AG09309 (cell line): ENCODE measurements at places on chromosomes 3 and 15.

- no peak for DNase-seq
Observed at GRCh38 chr15:27232876-27233275, 261.9 kb downstream of the GABRG3 start.

DNA sequence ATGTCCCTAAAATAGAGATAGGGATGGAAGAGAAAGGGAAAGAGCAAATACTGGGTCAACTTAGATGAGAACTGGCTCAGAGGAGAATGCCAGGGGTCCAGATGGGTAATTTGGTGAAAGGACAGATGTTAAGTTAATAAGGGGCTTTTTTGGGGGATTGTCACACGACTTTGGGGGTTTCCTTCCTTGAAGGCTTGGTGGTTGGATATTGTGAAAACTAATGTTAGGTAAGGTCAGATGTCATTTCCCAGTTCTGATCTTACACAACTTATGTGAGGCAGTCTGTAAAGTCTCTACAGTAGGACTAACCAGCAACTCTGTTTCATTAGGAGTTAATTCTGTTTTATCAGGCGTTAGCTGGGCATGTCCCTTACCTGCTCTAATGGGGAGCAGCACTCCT is 231.1 kb downstream of the NR2F2 start:
- DNase-seq: no peak

DNA sequence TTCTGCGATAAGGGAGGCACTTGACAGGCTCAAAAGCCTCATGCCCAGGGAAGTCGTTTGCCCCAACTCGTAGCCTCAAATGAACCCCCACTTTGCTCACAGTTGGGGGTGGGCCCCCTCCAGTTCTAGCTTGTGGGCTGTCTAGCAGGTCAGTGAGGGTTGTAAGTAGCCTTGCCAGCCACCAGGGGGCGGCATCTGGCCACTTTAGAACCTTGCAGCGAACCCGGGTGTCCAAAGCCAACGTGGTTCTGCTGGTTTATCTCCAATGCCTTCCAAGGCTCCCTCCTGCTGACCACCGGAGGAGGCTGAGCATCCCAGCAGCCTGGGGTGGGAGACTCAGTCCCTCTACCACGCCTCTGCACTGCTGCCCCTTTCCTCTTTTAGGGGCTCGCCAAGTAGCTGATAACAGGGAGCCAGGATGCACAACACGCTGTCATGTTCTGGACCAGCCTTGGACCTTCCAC is 9.2 kb upstream of the RBSN start:
- peak; percentile 37 for DNase-seq

GRCh38 chr15:55742498-55742926 is 440 bp downstream of the PRTG start:
- DNase-seq: no peak

DNA sequence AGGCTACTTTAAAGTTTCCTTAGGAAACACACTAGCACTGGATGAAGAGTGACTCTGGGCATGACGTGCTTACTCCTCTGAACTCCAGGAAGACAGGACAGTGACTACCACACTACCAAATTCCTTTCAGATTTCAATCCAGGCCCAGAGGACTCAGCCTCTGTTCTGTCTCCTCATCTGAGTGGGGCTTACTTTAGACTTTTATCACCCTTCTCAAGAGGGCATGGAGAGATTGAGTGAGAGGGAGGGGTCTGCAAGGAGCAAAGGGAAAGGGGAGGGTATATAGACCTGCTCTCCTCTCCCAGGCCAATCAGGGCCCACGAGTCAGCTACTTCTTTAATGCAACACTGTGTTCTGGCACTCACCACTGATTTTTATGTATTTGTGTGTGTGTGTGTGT is 29.4 kb upstream of the RSL24D1 start:
- DNase-seq: no peak

- no peak for DNase-seq
Observed at GRCh38 chr15:80891006-80891405, 98.6 kb downstream of the MESD start.

- DNase-seq: no peak
Observed at GRCh38 chr15:66285533-66286280, 7.7 kb upstream of the DIS3L start.

DNA sequence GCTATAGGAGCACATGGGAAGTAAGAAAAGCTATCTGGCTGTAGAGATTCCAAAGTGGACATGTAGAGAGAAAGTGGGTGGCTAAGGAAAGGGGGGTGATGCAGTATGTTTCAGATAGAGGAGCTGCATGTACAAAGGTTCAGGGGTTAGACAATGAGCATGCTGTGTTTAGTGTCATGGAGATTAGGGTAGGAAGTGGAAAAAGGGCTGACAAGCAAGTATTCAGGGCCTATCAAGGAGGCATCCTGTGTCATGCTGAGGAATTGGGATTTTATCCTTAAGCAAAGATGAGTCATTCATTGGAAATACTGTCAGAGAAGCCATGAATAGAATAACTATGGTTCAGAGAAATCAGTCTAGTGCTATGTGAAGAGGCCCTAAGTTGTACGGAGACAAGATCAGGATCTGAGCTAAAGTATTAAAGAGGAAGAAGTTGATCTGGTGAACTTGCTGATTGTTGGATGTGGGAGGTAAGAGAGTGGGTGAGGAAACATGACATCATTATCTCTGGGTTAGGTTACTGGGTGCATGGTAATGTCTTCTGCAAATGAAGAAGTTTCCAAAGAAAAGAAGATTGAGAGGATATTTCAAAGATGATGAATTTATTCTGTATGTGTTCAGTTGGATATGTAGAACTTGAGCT is 176.7 kb upstream of the GOLIM4 start:
- DNase-seq: no peak

GRCh38 chr15:86849136-86849535 is 769.5 kb downstream of the AGBL1 start:
- DNase-seq: no peak

GRCh38 chr3:150275941-150276340 is 132.2 kb upstream of the TSC22D2 start:
- DNase-seq: no peak

- no peak for DNase-seq
Observed at GRCh38 chr15:81939604-81940440, 106.0 kb downstream of the MEX3B start.

GRCh38 chr15:69357773-69358771 is 56.1 kb upstream of the KIF23 start:
- no peak for DNase-seq

- DNase-seq: no peak
Observed at GRCh38 chr3:192033246-192033645, 572.3 kb downstream of the PYDC2 start.

DNA sequence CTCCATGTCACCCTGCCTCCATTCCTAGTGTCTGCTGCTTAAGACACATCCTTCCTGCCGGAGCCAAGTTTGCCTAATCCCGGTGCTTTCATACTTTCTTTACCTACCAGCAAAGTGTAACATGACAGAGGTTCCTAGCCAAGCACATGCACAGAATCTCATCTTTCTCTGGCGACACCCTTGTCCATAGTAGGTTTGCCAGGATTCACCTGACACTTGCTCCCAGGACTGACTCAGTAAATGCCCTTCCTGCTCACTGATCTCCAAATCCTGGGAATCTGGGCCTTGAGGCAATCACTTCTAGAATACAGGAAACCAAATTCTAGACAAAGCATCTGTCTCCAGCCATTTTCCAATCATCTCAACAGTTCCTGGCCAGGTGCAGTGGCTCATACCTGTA is 10.2 kb upstream of the NR2E3 start:
- no peak for DNase-seq

DNA sequence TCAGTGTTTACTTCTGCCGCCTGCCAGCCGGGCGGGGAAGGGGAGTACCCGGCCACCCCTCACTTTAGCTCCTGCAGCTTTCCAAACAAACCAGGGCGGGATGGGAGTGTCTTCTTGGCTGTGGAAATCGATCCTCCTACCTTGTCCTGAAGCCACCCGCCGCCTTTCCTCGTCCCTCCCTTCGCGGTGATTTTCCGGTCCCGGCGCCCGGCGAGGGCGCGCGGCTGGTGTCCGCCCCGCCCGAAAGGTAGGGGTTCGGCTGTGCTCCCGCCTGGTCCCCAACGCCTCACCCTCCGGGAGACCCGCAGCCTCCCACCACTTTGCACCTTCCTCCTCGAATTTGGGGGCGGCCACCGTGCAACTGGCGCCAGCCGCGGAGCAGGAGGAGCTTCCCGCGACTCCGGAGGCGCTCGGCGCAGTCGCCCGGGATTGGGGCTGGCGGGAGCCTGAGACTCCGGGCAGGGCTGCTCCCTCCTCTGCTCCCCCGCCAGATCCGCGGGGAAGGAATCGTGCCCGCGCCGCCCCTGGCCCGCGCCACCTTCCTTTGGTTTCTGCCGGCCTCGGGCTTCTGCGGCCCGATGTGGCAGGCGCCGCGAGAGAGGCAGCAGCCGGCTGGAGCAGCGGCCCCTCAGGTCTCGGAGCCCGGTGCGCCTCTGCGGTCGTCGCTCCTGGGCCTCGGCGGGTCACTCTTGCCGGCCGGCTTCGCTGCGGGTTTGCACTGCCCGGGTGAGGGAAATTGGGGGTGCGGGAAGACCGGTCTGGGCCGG is 30.7 kb upstream of the ST3GAL6 start:
- no peak for DNase-seq

GRCh38 chr3:62493109-62493801 is 119.9 kb upstream of the FEZF2 start:
- DNase-seq: no peak

DNA sequence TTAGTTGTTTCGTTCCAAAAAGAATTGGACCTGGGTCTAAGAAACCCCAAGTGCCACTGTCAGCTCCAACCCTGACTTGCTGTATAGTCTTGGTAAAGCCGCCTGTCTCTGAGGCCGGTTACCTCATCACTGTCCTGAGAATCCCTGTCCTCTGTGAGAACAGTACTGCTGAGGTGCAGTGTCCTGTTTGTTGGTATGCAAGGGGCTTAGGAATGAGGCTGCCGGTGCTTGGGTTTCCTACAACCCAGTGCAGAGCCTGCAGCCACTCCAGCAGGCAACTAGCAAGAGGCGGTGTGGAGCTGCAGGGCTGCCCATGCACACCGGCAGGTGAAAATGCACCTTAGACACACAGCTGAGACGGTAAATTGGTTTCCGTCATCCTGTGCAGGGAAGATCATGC is 52.0 kb upstream of the ATG7 start:
- DNase-seq: no peak

DNA sequence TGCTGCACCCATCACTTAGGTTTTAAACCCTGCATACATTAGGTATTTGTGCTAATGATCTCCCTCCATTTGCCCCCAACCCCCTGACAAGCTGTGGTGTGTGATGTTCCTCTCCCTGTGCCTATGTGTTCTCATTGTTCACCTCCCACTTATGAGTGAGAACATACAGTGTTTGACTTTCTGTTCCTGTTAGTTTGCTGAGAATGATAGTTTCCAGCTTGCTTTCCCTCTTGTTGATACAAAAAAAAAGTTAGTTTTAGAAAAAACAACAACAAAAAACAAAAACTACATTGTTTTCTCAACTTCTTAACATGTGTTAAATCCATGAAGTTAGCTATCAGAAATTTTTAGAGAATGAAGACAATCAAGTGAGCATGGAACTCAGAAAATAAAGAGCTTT is 953.0 kb downstream of the VGLL3 start:
- no peak for DNase-seq
